Activated T-cell treated with anti-CD3 and anti-CD28 coated beads, Interleukin-2, amount 50 U/mL, for 4 hours (primary cell): ENCODE measurements at places on chromosomes 6 and 20. TPM values are rescaled to one million over a fixed set of nuclear protein-coding genes. Genes with fewer than 3 reads are reported as not detected.

TMEM74B gene
- not detected for total RNA-seq

HLA-DMB gene
- 1.4 TPM for total RNA-seq

PAX1 gene
- total RNA-seq: not detected

GTSF1L gene
- total RNA-seq: not detected

KCNG1 gene
- 6.7 TPM for total RNA-seq

MOXD1 gene
- not detected for total RNA-seq
